ENCODE measurements at places on chromosomes 3 and 15. TPM values are rescaled to one million over a fixed set of nuclear protein-coding genes. Genes with fewer than 3 reads are reported as not detected.

DNA sequence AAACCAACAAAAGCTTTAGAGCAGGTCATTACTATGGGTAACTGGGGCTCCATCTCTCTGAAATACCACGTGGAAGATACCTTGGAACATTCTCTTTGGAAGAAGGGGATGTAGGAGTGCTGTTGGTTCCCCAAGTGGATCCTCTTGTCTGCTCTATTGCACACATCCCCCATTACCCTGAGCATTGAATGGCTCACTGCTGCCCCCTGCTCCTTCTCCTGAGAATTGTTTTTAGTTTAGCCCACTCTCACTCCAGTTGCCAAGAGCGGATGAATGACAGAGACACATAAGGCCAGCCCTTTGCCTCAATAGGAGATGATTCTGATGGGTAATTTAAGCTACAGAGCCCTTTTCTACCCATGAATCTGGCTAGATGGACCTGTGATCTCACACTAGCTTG lies 135.6 kb upstream of the SUCLG2 start:
- no peak overlapping the region for H3K27ac ChIP-seq
- H3K4me1 ChIP-seq, result no peaks in the 10 kb centered on the region
- no peaks in the 10 kb centered on the region for H3K36me3 ChIP-seq
- peak; percentile 47 for DNase-seq

The ANKRD63 gene
- polyA plus RNA-seq, result not detected

The BCHE gene
- polyA plus RNA-seq, result 5.9 TPM

GRCh38 chr3:193960487-193961274 lies 175.3 kb upstream of the HES1 start:
- no peak for DNase-seq
- peaks cover 13% of the 10 kb centered on the region for H3K27me3 ChIP-seq
- H3K27ac ChIP-seq, result no peak overlapping the region
- H3K36me3 ChIP-seq, result no peaks in the 10 kb centered on the region
- H3K4me1 ChIP-seq, result no peaks in the 10 kb centered on the region

GRCh38 chr3:94241986-94242385 lies 179.1 kb downstream of the NSUN3 start:
- no peak overlapping the region for H3K27ac ChIP-seq
- H3K36me3 ChIP-seq, result no peaks in the 10 kb centered on the region
- no peaks in the 10 kb centered on the region for H3K27me3 ChIP-seq
- no peaks in the 10 kb centered on the region for H3K4me1 ChIP-seq
- DNase-seq, result no peak

- DNase-seq, result no peak
- no peak overlapping the region for H3K27ac ChIP-seq
- no peak overlapping the region for H3K4me3 ChIP-seq
- H3K36me3 ChIP-seq, result no peaks in the 10 kb centered on the region
- no peaks in the 10 kb centered on the region for H3K4me1 ChIP-seq
These were observed 267.4 kb upstream of the THBS1 start for GRCh38 chr15:39313467-39313866.

DNA sequence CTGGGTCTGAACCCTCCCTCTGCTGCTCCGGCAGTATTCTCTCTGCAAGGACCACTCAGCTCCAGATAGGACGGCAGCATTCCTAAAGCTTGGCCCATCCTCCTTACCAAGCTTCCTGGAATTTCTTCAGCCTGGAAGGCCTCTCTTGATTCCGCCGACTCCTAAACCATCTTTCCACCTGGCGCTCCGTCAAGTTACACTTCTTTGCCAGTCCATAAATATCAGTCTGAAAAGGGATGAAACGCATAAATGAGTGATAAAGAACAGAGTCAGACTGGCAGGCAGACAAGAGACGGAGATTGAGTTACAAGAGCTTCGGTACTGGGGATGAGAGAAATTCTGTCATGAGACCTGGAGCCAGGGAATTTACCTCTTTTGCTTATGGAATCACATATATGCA lies 44.3 kb downstream of the CERS3 start:
- no peak for DNase-seq
- no peaks in the 10 kb centered on the region for H3K27me3 ChIP-seq
- no peak overlapping the region for H3K27ac ChIP-seq
- H3K4me1 ChIP-seq, result no peaks in the 10 kb centered on the region

GRCh38 chr15:77479015-77479414 lies 58.3 kb downstream of the HMG20A start:
- no peak overlapping the region for H3K4me3 ChIP-seq
- DNase-seq, result no peak
- peaks cover 45% of the 10 kb centered on the region for H3K36me3 ChIP-seq
- H3K27ac ChIP-seq, result no peak overlapping the region
- peaks cover 21% of the 10 kb centered on the region for H3K4me1 ChIP-seq

DNA sequence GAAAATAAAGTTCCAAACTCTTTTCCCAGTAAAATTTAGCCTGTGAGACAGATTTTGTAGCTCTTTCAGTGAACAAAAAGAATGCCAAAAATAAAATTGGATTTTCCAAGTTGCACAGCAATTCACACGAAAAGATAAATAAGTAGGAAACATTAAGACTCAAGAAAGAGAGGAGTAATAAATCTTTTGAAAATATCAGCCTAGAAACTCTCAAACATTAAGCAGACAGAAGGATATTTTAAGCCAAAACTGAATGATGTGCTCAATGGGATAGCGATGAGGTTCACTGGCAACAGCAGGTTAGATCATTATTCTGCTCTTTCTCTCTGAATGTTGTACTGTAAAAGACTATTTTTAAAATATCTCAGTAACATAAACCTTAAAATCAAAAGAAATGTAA lies 115.0 kb downstream of the STAG1 start:
- no peak overlapping the region for H3K27ac ChIP-seq
- no peaks in the 10 kb centered on the region for H3K36me3 ChIP-seq
- H3K4me3 ChIP-seq, result no peak overlapping the region

DNA sequence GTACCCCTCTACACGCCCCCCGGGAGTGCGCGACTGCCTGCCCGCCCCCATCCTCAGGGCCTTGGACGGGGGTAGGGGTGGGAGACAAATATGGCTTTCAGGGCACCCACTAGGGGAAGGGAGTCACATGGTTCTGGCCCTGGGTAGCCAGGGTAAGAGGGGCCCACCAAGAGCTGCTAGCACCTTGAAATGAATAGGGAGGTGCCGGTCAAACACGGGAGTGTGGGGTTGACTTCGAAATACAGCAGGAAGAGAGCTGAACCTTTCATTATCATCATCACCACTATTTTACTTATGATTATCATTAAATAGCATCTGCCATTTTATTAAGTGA lies 489.1 kb downstream of the MAGI1 start:
- H3K27me3 ChIP-seq, result no peaks in the 10 kb centered on the region
- H3K27ac ChIP-seq, result no peak overlapping the region
- peaks cover 14% of the 10 kb centered on the region for H3K4me1 ChIP-seq
- no peaks in the 10 kb centered on the region for H3K36me3 ChIP-seq

DNA sequence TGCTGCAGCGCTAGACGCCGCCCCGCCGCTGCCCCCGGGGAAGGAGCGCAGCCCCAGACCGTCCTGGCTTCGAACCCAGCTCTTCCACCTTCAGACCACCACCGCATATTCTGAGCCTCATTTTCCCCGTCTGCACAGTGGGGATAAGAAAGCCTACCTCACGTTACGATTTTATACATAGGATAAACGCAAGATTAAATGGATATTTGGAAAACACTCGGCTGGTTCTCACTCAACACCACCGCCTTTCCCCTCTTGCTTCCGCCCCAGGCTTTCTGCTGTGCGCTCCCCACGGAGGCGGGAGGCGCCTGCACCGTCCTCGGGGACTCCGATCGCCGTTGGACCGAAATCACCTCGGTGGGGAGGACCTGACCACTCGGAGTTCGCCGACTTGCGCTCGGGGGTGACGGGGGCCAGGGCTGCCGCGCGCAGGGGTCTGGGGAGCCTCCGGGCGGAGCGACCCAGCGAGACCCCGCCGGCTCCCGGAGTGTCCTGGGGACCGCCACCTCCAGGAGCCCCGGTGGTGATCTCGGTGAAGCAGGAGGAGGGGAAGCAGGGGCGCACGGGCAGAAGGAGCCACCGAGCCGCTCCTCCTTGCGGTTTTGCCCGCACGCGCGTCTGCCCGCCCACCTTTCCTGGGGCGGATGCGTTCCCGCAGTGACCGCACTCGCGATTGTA lies 4.0 kb downstream of the FBXL22 start:
- H3K27ac ChIP-seq, result peak overlapping the region; percentile 90
- peak overlapping the region; percentile 86 for H3K4me3 ChIP-seq
- peaks cover 19% of the 10 kb centered on the region for H3K4me1 ChIP-seq
- no peaks in the 10 kb centered on the region for H3K27me3 ChIP-seq
- H3K36me3 ChIP-seq, result no peaks in the 10 kb centered on the region

- H3K4me1 ChIP-seq, result no peaks in the 10 kb centered on the region
- no peak overlapping the region for H3K27ac ChIP-seq
- H3K36me3 ChIP-seq, result no peaks in the 10 kb centered on the region
- no peak for DNase-seq
- H3K27me3 ChIP-seq, result no peaks in the 10 kb centered on the region
- no peak overlapping the region for H3K4me3 ChIP-seq
These were observed 8.7 kb downstream of the COL8A1 start for GRCh38 chr3:99647081-99647480.

- H3K4me3 ChIP-seq, result no peak overlapping the region
- H3K27ac ChIP-seq, result no peak overlapping the region
- H3K27me3 ChIP-seq, result no peaks in the 10 kb centered on the region
- DNase-seq, result no peak
- no peaks in the 10 kb centered on the region for H3K36me3 ChIP-seq
These were observed 136.2 kb downstream of the RTP4 start for GRCh38 chr3:187504435-187504834.

DNA sequence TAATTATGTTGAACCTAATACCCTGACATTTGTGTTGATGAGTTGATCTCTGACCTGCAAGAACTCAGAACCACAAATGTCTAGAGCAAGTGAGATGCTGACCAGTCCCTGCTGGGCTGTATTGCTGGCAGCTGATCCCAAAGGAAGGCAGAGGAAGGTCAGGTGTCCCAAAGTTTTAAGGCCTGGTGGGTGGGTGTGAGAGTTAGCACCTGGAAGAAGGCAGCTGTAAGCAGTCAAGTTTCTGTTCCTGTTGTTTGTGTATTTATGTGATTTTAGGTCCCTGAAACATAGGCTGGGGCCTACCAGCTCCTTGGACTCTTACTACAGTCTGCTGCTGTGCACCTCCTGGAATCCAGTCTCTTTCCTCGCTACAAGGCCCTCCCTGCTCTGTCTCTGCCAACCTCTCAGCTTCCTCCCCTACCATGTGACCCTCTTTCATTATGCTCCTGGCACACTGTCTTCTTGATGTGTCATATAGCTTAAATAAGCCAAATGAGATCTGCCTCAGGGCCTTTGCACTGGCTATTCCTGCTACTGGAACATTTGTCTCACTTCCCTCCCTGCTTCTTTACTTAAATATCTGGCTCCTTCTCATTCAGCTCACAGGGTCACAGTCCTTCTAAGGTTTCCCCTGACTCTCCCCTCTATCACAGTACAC lies 31.0 kb upstream of the ATOSA start:
- no peaks in the 10 kb centered on the region for H3K27me3 ChIP-seq
- no peak overlapping the region for H3K4me3 ChIP-seq
- no peaks in the 10 kb centered on the region for H3K4me1 ChIP-seq
- no peaks in the 10 kb centered on the region for H3K36me3 ChIP-seq
- no peak for DNase-seq
- H3K27ac ChIP-seq, result no peak overlapping the region

The CLEC3B gene
- 177 TPM for polyA plus RNA-seq

The CIDEC gene
- 0.38 TPM for polyA plus RNA-seq

The ISG20 gene
- polyA plus RNA-seq, result 4.4 TPM

GRCh38 chr3:7964899-7965298 lies 536.7 kb upstream of the LMCD1 start:
- no peak for DNase-seq
- H3K27me3 ChIP-seq, result no peaks in the 10 kb centered on the region
- no peak overlapping the region for H3K4me3 ChIP-seq
- H3K4me1 ChIP-seq, result no peaks in the 10 kb centered on the region
- H3K36me3 ChIP-seq, result no peaks in the 10 kb centered on the region

The MYH15 gene
- polyA plus RNA-seq, result 0.13 TPM

- no peak overlapping the region for H3K27ac ChIP-seq
- DNase-seq, result no peak
- H3K27me3 ChIP-seq, result no peaks in the 10 kb centered on the region
- no peaks in the 10 kb centered on the region for H3K36me3 ChIP-seq
- no peak overlapping the region for H3K4me3 ChIP-seq
These were observed 375.3 kb downstream of the TBC1D5 start for GRCh38 chr3:17367171-17367570.

DNA sequence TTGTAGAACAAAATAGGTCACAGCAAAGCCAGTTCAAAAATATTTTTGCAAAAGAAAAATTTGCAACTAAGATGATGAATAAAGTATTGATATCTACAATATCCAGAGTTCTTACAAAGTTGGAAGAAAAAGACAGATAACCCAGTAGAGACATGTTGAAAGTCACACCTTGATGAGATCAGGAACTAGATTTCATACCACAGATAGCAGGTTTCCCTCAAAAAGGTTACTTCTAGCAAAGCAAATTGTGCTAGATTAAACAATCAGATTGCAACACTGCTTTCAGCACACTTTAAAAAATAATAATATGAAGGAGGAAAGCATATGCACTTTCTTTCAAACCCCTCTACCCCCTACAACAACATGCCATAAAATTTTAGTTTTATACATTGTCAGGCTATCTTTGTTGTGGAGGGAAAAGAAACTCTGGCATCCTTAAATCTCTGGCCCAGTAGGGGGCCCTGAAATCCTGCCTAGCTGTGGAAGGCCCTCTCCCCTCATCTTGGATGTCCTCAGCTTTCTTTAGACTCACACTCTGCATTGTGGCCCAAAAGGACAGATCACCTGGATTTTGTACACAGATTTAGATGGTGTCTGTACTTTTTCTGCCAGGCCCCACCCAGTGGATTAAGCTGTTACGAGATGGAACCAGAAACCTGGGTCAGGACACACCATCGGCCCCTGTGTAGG lies 50.9 kb downstream of the CCR3 start:
- no peak overlapping the region for H3K4me3 ChIP-seq
- H3K36me3 ChIP-seq, result no peaks in the 10 kb centered on the region
- no peak overlapping the region for H3K27ac ChIP-seq
- H3K4me1 ChIP-seq, result no peaks in the 10 kb centered on the region

GRCh38 chr3:47503033-47503432 lies 10.5 kb downstream of the ELP6 start:
- no peaks in the 10 kb centered on the region for H3K27me3 ChIP-seq
- no peak overlapping the region for H3K27ac ChIP-seq
- H3K4me1 ChIP-seq, result no peaks in the 10 kb centered on the region
- H3K4me3 ChIP-seq, result no peak overlapping the region
- DNase-seq, result no peak
- H3K36me3 ChIP-seq, result peaks cover 57% of the 10 kb centered on the region

The IGDCC3 gene
- polyA plus RNA-seq, result 0.13 TPM

DNA sequence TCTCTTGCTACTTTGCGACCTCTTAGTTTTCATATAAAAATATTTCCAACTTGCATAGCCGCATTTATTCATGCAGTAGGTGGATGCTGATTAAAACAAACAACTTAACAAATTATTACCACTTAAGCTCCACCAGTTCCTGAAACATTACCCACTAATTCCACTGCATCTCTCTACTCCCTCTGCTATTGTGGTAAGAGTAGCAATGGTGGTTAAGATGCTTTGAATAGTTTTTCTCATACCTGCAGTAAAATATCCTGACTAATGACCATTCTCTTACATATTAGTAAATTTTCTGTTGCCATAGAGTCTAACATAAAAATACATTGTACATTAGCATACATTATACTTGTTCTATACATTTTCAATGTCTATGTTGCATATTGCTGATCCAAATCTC lies 397.6 kb upstream of the PLSCR5 start:
- H3K27ac ChIP-seq, result no peak overlapping the region
- no peaks in the 10 kb centered on the region for H3K4me1 ChIP-seq
- no peak overlapping the region for H3K4me3 ChIP-seq
- no peaks in the 10 kb centered on the region for H3K36me3 ChIP-seq
- H3K27me3 ChIP-seq, result no peaks in the 10 kb centered on the region

- no peak overlapping the region for H3K4me3 ChIP-seq
- no peaks in the 10 kb centered on the region for H3K36me3 ChIP-seq
- H3K4me1 ChIP-seq, result peaks cover 21% of the 10 kb centered on the region
- no peak overlapping the region for H3K27ac ChIP-seq
- DNase-seq, result no peak
These were observed 12.0 kb downstream of the PLSCR1 start for GRCh38 chr3:146532406-146532805.

The TJP1 gene
- 15.0 TPM for polyA plus RNA-seq
